ENCODE measurements at places on chromosomes 12 and 14.

DNA sequence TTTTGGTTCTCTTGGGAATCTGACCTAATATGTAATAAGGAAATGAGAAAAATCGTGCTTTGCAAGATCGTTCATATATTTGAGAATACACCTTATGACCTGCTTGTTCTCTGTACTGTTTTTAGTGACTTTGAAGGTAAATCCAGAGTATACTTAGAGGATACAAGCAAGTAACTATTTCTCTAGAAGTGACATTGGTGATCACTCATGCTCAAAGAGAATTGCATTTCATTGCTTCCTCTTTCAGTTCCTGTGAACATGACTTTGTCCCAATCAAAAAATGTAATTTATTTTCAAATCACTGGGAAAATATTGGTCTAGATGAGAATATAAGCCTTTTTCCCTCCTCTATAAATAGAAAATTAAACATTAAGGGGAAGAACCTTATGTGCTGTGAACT lies 2.7 kb downstream of the KTN1 start:
- no peak for DNase-seq

GRCh38 chr14:99737451-99737951 lies 53.4 kb downstream of the CYP46A1 start:
- DNase-seq, result peak; percentile 73

DNA sequence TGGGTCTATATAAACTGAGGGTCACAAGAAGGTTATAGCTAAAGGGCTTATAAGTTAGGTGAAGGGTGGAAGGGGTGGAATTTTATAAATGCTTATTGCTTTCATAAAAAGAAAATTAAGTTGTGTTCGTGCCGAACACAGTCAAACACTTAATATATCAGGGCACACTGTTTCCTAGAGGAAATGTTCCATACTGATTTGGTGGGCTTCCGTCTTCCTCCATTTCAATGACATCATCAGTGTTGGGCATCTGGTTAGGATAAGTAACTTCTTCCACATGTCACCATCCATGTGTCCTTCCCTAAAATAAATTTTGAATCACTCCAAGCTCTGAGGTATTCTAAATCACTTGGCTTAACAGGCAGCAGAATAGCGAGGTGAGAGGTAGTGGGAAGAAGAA lies 466.4 kb downstream of the MED13L start:
- no peak for DNase-seq

- DNase-seq, result no peak
Observed at GRCh38 chr14:103267226-103267910, 66.7 kb upstream of the EIF5 start.

DNA sequence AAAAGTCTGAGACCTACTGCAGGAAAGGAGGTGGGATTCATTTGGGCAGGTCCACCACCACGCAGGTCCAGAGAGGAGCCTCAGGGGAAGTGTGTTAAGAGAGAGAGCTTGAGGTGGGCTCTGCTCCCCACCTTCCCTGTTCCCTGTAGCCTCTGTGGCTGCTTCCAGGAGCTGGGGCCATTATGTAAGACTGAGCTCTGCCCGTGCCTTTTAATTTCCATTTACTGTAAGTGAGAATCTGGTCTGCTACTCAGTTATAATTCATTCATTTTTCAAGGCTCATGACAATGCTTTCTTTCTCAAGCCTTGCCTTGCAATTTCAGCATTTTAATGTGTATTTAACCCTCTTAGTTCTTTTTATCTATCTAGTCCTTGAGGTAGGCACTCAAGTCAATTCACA lies 8.3 kb downstream of the SLC4A8 start:
- no peak for DNase-seq

GRCh38 chr12:77122236-77122635 lies 56.9 kb upstream of the E2F7 start:
- DNase-seq, result no peak

DNA sequence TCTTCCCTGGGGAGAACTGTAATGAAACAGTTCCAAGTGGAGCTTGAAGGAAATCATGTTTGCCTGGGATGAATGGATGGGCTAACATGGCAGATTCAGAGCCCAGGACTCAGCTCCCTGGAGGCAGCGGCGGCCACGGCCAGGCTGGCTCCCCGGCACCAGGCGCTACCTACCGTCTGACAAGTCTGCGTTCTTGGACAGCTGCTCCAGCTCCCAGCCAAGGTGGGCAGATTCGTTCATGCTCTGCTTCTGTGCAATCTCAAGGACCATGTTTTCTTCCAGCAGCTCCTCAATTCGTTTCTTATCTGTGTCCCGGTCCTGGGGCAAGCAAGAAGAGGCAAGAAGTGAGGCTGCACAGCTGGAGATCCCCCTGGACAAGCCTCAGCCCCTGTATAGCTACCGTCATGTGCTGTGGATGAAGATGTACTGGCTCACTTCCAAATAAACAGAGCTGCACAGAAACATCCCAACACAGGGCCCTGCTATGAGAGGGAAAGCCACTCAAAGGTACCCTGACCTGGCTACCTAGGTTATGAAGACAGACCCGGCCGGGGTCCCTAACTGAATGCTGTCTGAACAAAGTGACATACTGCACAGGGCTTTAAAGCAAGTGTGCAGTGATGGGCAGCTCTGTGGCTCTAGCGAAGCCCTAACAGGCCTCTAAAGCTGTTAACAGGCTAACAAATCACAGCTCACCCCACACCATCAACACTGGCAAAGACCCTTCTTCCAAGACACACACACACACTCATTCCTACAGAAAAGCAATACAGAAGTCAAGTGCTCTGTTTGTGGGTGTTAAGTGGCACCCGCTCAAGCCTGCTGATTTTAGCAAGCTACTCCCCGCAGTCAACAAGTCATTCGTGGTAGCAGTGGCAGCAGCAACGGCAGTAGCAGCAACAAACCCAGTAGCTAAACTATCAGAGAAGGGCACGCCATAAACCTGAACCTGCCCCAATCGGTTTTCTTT lies 80.4 kb upstream of the GPR68 start:
- DNase-seq, result no peak

DNA sequence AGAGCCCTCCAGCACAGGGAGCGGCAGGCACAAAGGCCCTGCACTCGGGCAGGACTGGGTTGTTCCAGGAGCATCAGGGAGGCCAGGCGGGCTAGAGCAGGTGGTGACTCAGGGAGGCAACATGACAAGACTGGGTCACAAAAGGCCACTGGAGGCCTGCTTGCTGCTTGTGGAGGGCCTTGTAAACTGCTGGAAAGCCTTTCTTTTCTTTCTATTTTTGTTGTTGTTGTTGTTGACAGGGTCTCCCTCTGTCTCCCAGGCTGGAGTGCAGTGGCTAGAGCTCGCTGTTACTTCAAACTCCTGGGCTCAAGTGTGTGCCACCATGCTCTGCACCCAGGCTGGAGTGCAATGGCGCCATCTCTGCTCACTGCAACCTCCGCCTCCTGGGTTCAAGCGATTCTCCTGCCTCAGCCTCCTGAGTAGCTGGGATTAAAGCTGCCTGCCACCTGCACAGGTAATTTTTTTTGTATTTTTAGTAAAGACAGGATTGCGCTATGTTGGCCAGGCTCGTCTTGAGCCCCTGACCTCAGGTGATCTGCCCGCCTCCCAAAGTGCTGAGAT lies 11.8 kb upstream of the RCOR1 start:
- no peak for DNase-seq

DNA sequence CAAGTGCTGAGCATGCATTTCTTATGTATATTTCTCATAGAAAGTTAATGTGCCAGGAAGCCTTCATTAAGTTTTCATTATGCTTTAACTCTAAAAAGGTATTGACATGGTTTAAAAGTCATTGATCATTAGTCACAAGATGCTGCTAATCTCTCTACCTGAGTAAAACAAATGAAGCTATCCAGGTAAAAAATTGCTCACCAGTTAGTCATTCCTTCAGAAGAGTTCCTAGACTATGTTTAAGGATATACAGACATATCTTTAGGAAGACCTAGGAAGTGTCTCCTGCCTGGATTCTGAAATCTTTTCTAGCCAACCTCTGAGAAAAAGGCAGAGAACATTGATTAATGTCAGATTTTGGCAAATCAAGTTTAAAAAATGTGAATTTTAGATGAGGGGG lies 274.2 kb downstream of the PDZRN4 start:
- no peak for DNase-seq

DNA sequence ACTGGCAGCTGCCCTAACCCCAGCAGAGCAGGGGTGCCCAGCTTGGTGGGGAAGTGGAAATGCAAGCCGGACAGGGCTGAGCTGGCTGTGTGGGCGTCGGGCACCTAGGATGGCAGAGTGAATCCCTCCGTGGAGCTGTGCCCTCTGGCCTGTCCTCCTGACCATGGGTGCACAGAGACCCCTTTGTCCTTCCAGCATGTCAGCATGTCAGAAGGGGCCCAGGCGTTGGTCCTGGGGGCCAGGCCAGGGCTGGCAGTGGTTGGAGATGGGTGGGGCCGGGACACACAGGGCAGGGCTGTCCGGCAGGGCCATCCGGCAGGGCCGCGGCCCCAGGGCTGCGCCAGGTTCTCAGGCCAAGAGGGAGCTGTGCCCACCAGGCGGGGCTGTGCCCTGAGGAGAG lies 8.8 kb upstream of the TEX22 start:
- DNase-seq, result no peak

DNA sequence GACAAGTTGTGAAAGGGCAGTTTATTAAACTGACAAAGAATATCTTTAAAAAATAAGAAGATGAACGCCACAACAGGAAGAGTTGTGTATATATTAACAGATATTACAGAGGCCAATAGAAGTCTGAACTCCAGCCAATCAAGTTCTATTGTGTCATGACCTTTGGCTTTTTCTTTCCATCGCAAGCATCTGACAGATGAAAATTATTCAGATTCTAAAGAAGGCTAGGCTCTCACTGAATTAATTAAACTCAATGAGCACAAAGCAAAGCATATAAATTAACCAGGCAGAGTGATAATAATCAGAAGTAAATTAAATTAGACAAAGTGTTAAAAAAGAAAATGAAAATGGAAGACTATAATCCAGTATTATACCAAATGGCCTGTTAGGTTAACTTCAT lies 62.0 kb upstream of the PYGL start:
- no peak for DNase-seq

GRCh38 chr14:61247935-61248334 lies 33.2 kb downstream of the TMEM30B start:
- DNase-seq, result no peak

DNA sequence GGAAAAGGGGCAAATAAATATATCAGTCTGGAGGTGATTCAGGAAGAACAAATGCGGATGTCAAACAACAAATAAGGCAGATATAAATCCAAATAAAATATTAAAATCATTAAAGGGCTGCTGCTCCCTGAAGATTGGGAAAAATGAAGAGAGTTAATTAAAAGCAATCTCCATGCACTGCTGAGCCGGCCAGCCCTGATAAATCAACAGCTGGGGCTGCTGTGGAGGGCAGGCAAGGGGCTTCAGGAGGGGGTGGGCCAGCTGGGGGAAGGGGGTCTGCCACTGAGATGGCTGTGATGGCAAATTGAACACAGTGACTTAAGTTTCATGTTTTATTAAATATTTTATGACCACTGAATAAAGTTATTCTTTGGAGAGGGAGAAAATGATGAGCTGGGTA lies 12.4 kb downstream of the DPF3 start:
- no peak for DNase-seq

DNA sequence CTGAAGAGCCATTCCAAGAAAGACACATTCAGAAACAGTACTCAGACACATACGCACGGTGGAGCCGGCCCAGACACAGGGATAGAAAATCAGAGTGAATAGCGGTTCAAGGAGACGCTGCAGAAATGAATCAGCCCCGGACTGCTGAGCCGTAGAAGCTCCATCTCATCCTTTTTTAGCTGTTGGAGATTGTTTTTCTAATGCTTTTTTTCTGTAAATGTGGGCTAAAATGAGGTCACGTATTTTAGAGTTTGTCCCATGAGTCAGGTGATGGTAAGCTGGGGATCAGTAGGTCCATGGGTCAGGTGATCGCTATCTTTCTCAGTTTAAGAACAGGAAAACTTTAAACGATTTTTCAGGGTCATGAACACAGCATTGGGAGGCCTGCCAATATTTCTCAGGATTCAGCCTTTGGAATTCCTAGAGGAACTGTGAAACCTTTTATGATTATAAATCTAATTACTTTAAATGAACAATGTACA lies 202.4 kb downstream of the ITPR2 start:
- DNase-seq, result peak; percentile 79

DNA sequence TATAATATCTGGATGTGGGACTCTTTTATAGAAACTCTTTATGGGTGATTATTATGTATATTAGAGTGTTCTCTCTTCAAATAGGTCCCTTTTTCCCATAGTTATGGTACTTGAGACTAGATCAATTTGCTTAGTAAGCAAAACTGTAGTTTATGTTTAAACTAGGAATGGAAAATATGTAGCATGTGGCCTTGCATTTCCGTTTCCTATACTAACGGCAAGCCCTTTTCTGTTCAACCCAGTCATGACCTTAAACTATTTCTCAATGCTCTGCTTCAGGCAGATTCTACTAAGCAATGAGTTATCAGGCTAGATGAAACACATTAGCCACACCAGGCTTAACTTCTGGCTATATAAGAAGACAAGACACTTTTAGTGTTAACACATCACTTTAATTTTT lies 84.6 kb downstream of the OTOGL start:
- no peak for DNase-seq

GRCh38 chr12:66453844-66454243 lies 151.6 kb downstream of the HELB start:
- no peak for DNase-seq

GRCh38 chr12:2292560-2292959 lies 239.8 kb downstream of the CACNA1C start:
- DNase-seq, result no peak

DNA sequence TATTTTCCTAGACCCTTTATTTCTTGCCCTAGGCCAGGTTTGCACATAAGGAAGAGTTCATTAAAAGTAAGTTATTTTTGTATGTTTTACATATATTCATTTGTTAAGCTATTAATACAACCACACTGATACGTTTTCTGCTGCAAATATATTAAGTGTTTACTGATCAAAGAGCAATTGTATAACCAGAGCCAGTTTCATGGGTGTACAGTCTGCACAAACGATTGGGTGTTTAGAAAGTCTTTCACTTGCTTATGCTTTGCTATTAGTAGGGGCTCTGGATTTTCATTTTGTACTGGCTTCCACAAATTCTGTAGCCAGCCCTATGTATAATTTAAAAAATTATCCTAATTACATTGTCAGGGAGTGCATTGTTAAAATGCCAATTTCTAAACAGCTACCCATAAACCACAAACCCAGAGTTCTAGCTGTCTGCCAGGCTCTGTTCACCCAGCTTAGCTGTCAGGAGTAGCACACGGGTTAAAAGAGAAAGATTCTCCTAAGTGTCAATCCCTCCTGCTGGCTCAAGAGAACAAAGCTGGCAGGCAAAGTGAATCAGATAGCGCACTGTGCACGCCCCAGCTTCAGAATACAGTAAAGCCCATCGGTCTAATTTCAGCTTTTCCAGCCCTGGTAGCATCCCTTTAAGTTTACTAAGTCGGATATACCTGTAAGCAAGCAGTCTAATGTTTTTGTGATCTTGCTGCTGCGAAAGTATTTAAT lies 151.0 kb upstream of the LMO3 start:
- no peak for DNase-seq
